ENCODE measurements at places on chromosomes 4 and X. TPM values are rescaled to one million over a fixed set of nuclear protein-coding genes. Genes with fewer than 3 reads are reported as not detected.

The SLC9B1 gene
- 0.59 TPM for total RNA-seq

DNA sequence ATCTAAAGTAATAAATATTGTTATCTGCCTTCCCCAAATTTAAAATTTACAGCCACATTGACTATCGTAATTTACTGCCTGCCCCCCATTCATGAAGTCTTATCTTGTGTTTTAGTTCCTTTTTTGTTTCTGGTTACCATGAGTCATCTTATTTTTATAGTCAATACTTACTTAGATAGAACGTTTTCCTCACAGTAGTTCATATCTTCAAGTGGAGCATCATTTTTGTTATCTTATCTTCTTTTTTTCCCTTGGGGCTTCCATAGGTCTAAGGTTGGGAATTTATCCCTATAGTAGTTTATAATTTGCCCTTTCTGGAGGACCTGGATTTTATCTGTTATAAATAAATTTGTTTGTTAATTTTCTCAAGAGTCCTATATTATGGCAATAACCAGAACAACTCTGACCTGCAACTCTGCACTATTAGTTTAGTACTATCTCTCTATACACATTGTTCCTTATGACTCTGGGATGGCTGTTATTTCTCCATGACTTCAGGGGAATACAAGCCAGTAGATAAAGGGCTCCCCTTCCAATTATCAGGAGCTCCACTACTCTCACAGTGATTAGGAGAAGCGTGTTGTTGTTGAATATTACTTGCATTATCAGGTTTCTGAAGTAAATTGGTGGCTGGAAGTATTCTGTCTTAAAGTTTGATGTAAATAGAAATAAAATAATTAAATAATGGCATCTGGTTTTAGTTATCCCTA is 330.6 kb downstream of the GALNTL6 start:
- DNase-seq: no peak

The TLR2 gene
- total RNA-seq: 0.90 TPM

- DNase-seq: no peak
These were observed 407.7 kb downstream of the ARAP2 start for GRCh38 chr4:35836596-35836995.

The LINC00632 gene
- total RNA-seq: 46.3 TPM

The NIPAL1 gene
- total RNA-seq: 13.1 TPM

The TAF1 gene
- 32.2 TPM for total RNA-seq

DNA sequence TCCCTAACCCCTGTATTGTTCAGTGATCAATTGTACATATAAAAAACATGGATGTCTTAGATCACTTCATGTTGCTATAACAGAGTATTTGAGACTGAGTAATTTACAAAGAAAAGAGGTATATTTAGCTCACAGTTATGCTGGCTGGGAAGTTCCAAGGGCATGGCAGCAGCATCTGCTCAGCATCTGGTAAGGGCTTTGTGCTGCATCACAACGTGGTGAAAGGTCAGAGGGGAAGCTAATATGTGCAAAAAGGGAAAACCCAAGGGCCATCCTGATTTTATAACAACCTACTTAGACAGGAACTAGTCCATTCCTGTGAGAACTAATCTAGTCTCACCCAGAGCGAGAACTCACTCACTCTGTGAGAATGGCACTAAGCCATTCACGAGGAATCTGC is 128.2 kb upstream of the OTUD4 start:
- no peak for DNase-seq

DNA sequence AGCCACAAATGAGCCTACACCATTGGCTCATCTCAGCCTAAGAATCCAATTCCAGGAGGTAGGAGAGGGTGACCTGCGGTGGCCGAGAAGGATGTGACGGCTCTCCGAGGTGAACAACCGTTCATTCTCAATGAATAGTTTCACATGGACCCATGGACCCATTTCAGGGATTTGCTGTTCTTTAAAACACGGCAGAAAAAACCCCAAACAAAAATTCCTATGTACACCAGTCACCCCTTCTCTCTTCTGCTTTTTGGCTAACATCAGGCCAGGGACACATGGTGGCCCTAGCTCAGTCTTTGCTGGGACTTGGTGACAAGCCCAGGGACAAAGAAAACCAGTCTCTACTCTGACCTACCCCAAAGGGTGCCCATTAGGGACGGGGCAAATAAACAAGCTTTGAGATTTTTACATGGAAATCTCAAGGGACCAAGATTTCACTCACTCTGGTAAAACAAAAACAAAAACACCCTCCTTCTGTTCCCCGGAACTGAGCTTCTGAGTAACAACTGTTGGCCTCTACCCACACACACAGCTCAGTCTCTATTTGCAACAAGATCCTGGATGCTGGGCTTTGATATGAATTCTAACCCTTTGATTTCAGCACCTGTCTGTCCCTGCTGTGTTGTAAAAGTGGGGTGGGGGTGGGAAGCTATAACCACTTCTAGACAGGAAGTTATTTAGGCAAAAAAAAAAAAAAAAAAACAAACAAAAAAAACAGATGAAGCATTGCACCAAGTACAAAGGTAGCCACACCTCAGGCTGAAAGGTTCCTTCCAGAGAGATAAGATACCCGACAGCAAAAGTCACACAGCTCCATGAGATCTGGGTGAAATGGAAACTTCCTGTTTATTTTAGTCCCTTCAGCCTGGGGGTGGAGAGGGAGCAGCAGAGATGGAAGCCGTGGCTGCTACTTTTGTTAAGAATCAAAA is 49.0 kb downstream of the DDX3X start:
- DNase-seq: no peak

The PLA2G12A gene
- 47.3 TPM for total RNA-seq

DNA sequence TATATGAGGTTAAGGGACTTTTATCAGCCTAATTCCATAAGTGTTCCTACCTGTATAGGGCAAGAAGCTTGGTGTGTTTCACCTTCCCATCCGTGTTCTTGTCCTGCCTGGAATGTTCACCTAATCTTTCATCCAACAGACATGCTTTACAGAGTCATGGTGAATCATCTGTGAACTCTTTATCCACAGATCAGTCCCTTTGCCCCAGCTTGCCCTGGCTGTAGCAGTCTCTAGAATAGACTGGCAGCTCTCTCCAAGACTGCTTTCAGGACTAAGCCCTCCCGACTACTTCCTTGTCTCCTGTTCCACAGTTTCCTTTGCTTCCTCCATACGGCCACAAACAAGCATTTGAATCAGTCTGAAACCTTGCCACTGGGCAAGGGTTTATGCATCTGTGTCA is 177.9 kb upstream of the IL15 start:
- DNase-seq: no peak

GRCh38 chr4:59945716-59946115 is 1254.4 kb upstream of the ADGRL3 start:
- no peak for DNase-seq

- DNase-seq: no peak
These were observed 6.2 kb downstream of the NCAPG start for GRCh38 chr4:17817027-17817426.

GRCh38 chr4:8585186-8585585 is 5.0 kb downstream of the GPR78 start:
- peak; percentile 52 for DNase-seq

The SORCS2 gene
- 0.72 TPM for total RNA-seq

DNA sequence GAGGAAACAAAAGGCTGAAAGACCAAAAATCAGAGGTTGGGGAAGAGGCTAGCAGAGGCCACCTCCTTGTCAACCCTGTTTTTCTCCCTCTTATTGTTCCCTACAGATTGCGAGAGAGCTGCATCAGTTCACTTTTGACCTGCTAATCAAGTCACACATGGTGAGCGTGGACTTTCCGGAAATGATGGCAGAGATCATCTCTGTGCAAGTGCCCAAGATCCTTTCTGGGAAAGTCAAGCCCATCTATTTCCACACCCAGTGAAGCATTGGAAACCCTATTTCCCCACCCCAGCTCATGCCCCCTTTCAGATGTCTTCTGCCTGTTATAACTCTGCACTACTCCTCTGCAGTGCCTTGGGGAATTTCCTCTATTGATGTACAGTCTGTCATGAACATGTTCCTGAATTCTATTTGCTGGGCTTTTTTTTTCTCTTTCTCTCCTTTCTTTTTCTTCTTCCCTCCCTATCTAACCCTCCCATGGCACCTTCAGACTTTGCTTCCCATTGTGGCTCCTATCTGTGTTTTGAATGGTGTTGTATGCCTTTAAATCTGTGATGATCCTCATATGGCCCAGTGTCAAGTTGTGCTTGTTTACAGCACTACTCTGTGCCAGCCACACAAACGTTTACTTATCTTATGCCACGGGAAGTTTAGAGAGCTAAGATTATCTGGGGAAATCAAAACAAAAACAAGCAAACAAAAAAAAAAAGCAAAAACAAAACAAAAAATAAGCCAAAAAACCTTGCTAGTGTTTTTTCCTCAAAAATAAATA is 179.9 kb downstream of the AR start:
- DNase-seq: no peak

DNA sequence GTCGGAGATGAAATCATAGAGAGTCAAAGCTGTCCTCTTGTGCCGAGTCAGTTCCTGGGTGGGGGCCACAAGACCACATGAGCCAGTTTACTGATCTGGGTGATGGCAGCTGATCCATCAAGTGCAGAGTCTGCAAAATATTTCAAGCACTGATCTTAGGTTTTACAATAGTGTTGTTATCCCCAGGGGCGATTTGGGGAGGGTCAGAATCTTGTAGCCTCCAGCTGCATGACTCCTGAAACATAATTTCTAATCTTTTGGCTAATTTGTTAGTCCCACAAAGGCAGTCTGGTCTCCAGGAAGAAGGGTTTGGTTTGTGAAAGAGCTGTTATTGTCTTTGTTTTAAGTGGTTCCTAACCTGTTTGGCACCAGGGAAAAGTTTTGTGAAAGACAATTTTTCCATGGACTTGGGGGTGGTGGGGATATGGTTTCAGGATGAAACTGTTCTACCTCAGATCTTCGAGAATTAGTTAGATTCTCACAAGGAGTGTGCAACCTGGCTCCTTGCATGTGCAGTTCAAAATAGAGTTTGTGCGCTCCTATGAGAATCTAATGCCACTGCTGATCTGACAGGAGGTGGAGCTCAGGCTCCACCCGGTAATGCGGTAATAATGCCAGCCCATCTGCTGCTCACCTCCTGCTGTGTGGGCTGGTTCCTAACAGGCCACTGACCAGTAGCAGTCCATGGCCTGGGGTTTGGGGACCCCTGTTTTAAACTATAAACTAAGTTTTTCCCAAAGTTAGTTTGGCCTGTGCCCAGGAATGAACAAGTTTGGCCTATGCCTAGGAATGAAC is 29.2 kb downstream of the METAP1 start:
- no peak for DNase-seq

DNA sequence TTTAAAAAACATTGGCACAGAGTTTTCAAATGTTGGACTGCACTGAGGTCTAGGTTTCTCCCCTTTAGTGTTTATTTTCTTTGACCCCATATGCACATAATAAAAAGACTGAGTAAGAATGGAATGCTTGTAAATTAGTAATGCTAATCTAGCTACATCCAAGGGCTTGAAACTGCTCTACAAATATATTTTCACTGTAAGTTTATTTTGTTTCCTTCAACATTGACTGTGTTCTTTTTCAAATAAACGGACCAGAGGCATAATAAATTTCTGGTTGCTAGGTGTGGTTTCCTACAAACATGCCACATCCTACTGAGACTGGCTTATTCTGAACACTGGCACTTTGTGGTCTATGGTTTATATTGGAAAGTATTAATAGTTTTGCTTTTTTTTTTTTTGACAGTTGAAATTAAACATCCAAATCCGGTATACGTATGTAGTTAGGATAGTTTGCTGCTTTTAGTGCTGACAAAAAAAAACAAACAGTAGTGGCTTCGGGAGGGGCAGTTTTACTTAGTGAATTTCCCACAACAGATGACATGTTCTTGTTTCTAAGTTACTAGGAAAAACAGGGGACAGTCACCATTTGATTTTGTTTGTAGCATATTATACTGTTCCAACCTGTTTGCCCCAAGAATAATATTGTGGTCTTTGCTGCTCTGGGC is 13.2 kb downstream of the CA5B start:
- DNase-seq: no peak

DNA sequence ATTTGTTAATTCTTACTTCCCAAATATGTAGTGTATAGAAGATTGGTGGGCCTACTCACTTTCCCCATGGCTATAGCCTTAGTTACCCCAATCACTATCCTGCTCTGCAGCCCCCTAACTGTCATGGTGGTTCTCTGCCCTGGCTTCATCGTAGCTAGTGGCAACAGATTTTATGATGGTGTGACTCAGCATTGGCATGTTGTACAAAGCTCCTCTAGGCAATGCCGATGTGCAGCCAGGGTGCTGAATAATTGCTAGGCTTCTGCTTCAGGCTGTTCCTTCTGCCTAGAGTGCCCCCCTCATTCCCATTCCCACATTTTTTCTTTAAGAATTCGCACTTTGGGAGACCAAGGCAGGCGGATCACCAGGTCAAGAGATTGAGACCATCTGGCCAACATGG is 35.2 kb downstream of the AFF2 start:
- DNase-seq: no peak

DNA sequence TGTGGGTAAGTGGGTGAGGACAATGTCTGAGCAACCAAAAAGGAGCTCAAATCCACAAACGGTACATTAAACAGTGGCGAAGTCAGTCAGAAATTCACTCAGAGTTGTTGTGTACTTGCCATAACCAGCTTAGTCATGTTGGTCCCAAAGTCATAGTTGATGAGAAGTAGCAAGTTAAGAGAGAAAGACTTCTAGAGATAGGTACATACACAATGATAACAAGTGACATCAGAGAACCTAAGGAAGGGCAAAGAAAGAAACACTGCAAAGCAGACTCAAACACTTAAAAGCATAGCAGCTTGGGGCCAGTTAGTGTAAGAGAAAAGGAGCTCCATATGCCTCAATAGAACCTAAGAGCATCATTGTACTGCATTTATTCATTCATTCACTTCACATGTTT is 30.2 kb downstream of the DYNLT3 start:
- DNase-seq: no peak

The SSX1 gene
- total RNA-seq: not detected

DNA sequence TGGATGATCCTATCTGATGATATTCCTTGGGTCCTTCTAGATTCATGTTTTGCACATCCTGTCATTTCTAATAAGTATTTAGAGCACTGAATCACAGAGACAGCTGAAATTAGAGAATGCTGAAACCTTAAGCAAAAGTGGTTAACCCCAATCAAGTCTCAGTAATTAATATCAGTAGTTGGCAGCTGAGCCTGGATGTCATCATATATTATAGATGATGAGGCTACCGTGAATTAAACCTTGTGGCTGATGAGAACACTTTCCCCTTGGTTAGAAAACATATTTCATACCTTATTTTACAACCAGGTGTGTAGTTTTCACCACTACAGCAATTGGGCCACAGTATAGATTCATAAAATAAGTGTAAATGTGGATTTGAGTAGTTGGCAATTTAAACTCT is 499.0 kb downstream of the PDGFC start:
- no peak for DNase-seq

DNA sequence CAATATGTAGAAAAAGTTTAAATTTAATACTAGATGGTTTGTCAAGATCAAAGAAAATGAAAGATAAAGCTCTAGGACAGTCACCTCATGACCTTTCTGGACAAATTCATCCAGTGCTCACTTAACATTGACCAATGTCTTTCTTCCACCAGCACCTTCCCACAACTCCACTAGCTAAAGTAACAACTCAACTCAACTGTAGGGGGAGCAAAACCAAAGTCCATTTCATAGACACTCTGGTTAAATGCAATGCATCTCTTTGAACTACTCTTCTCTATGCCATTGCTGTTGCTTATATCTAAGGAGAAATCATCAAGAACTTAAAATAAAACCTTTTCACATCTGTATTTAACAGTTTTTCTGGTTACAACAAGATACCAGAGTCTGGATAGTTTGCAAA is 25.1 kb downstream of the UGT2B4 start:
- no peak for DNase-seq

GRCh38 chr4:13483768-13484121 is 395 bp downstream of the RAB28 start:
- DNase-seq: peak; percentile 66

Measured in H9 (cell line).